ENCODE measurements at places on chromosomes 5 and 9. TPM values are rescaled to one million over a fixed set of nuclear protein-coding genes. Genes with fewer than 3 reads are reported as not detected.

- DNase-seq = no peak
Measured at GRCh38 chr5:746258-746761, 38.2 kb downstream of the ZDHHC11B start.

GRCh38 chr5:31169379-31169778, 24.1 kb upstream of the CDH6 start:
- no peak for DNase-seq

DNA sequence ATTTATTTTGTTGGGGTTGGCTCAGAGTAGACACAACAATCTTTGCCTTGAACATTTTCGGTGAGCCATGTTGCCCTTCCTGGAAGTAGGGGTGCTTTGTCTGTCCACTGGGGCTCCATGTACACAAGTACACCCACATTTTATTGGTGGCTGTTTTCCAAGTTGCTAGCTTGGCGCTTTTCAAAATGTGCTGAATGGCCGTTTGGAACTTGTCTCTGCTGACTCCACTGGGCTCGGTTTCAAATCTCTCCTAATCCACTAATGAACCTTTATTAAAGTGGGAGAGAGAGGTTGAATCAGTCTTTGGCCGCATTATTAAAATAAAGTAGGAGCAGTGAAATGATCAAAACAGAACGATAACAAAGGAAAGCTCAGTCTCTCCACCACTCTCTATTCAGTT, 64.6 kb upstream of the TAF11L2 start:
- DNase-seq = no peak

DNA sequence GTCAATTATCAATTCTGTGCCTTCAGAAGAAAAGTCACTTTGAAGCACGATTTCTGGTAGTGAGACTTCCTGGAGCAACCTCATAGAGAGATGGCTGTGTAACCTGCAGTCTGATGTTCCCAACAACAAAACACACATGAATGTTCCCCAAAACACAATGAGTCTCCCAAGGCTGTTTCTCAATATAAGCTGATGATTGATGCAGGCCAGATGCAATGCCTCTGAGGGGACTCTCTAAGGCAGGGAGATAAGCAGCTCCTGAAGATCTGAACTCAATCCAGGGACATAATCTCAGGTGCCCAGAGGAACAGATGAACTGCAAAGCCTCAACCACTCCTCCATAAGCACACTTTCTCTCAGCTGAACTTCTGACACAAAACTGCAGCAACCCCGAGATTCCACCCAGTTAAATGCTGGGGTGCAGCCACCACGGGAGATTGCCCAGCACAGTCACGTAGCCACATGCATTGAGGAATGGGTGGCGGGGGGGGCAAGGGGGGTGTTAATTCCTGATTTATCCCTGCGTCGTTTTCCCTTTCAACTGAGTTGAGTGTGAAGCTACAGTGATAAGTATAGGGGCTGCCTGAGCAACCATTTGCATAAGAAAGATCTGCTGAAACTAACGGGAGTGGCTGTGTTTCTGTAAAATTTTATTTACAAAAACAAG, 122.7 kb upstream of the RASEF start:
- no peak for DNase-seq

- DNase-seq = peak; percentile 62
Measured at GRCh38 chr9:84271921-84272556, 68.5 kb downstream of the SLC28A3 start.

GRCh38 chr9:113674436-113674835, 201.7 kb upstream of the ZNF618 start:
- no peak for DNase-seq

- no peak for DNase-seq
Measured at GRCh38 chr9:33311953-33312352, 21.6 kb downstream of the NFX1 start.

The ACER2 gene
- polyA plus RNA-seq = 2.7 TPM

The BNC2 gene
- polyA plus RNA-seq = 3.1 TPM

The ASS1 gene
- 64.7 TPM for polyA plus RNA-seq

The NCS1 gene
- 196 TPM for polyA plus RNA-seq

Measured in spinal cord (tissue), 10 donors.